ENCODE measurements at places on chromosomes 6 and 20.

DNA sequence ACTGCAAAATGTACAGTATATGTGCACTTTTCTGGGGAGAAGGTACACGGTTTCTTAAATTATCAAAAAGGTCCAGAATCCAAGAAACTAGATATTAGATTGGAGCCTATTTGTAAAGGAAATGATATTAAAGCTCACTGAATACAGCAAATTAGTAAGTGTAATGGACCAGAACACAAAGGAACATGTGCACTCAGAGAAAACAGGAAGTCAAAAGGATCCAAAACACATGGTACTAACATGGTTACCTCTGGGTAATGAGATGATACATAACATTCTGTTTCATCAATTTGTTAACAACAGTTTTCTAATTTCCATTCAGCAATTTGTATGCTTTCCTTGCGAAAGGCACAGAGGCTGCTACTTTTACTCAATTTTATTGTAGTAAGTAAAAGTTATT lies 18.7 kb downstream of the ZNF322 start:
- no peak for DNase-seq

GRCh38 chr6:90413867-90414266 lies 117.2 kb upstream of the BACH2 start:
- DNase-seq, result no peak

DNA sequence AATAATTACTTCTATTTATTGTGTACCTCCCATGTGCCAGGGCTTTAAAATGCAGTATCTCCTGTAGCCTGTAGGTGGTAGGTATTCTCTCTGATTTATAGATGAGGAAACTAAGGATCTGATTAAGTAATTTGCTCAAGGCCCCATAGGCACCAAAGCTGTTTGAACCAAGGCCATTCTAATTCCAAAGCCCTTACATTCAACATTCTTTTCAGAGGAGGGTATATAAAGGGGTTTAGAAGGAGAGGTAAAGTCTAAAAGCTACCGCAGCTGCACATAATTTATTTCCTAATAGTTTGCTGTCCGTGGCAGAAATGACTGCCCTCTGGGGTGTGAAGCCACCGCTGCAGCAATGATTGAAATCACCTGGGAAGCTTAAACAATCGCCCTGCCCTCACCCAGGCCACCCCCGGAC lies 95.0 kb upstream of the FAM8A1 start:
- no peak for DNase-seq

DNA sequence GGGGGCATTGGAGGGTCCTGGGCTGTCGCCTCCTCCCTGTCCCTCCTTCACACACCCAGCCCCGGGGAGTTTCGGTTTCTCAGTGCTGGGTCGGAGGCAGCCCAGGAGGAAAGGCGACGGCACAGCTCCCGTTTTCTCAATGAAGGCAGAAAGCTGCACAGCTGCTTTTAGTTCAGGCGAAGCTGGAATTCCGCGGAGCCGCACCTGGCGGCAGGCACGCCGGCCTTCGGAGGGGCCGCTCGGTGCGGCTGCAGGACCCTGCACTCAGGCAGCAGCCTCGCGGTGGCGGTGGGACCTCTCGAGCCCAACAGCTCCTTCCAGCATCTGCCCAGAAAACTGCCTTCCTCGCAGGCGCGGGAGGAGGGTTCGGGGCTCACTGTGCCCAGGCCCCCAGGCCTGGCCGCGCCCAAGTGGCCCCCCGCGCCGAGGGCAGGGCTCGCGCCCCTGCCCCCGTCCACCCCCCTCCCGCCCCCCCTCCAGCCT lies 4.6 kb downstream of the FOXQ1 start:
- DNase-seq, result no peak

DNA sequence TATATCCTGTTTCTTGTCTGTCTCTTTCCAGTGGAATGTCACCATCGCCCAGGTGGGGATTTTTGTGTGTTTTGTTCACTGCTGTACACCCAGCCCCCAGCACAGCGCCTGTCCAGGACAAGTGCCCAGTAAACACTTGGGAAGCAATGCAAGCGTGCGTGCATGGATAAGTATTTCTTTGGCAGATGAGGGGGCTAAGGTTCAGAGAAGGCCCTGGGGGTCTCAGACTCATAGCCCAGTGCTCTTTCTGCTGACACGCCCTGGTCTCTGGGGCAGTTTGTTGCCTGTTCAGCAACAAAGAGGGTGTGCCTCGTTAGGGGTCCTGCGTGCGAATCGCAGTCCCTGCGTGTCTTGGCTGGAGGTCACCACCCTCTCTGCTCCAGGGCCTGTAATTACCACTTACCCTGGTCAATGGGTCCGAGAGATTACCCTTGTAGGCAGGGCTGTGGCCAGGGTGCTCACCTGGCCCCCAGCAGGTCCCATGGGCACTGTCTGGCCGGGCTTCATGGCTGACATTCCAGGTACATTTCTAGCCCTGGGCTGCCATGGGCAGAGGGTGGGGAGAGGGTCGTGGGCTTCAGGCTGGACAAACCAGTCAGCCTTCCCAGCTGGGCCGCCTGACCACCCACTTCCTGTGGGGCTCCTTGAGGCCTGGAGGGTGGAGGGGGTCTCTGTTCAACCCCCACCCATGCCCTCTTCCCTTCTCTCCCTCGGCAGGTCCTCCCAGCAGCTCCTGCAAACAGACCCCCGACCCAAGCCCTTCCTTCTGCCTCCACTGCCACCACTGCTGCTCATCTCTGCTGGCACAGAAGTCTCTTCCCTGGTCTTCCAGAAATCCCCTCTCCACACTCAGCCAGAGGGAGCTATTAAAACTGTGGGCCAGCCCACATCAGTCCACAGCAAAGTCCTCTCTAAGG lies 87.1 kb downstream of the CEBPB start:
- no peak for DNase-seq

DNA sequence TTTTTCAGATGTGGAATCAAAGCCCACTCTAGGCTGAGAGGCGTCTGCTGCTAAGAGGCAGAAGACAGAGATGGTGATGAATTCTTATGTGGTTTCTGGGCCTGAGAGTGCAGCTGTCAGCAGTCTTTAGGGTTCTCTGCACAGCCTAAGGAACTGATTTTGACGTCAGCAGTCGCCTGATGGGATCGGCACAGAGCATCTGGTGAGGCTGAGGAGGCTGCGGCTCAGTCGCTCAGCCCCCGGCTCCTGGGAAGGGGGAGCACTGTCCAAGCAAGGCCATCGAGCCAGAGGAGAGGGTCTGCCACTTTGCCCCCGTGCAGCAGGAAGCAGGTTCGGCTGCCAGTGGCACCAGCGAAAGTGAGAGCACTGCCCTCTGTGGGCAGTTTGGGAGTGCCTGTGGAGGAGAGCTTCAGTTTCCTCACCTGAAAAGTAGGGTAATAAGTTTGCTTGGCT lies 92.5 kb downstream of the TCP11 start:
- no peak for DNase-seq

DNA sequence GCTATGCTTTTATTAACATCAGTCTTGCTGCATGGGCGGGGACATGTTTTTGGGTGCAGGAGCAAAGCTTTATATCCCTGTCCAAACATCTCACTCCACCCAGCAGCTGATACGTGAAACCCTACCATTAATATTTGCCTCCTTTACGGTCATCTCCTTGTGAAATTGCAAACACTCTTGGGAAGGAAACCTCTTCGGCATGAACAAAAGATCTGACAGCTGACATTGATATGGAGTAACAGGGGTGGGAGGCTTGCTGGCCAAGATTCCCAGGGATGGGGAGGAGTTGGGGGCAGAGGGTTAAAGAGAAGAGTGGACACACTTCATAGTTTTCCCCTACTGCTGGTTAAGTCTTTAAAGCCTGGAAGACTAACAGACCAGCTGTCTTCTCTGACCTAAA lies 22.2 kb upstream of the VEGFA start:
- no peak for DNase-seq

DNA sequence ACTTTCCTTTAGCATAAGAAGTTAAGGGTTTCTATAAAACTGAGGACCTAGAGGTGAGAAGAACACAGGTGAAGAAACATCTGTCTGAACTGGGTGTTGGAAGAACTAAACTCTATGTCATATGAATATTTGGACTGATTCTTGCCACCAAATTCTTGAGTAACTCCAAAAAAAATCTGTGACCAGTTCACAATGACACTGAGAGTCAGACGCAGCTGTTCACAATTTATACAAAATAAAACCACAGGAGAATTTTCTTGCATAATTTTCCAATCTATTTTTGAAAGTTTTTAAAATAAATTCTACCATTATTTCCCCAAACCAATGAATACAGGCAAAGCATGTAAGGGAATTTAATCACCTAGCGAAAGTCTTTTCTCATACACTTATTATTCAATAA lies 148.1 kb upstream of the TCF21 start:
- DNase-seq, result no peak

DNA sequence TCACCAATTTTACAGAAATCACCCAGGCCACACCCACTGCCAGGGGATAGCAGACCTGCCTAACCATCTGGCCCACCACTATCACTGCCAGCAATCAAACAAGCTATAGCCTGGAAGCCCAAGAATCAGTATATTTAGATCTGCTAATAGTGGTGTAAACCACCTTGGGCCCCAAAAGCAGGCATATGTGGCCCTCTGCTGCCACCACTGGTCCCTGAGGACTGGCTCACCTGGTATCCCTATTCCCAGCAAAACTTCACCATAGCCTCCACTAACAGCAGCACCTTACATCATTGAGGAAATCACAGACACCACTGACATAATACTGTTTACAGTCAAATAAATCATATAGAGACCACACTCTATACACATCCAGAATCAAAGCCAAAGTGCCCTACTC lies 880.4 kb upstream of the MAN1A1 start:
- no peak for DNase-seq

GRCh38 chr6:151007076-151007475 lies 141.6 kb downstream of the MTHFD1L start:
- DNase-seq, result no peak

- DNase-seq, result no peak
Measured at GRCh38 chr6:118668761-118669385, 17.5 kb upstream of the CEP85L start.

GRCh38 chr20:54611708-54612412 lies 136.5 kb downstream of the DOK5 start:
- DNase-seq, result no peak

DNA sequence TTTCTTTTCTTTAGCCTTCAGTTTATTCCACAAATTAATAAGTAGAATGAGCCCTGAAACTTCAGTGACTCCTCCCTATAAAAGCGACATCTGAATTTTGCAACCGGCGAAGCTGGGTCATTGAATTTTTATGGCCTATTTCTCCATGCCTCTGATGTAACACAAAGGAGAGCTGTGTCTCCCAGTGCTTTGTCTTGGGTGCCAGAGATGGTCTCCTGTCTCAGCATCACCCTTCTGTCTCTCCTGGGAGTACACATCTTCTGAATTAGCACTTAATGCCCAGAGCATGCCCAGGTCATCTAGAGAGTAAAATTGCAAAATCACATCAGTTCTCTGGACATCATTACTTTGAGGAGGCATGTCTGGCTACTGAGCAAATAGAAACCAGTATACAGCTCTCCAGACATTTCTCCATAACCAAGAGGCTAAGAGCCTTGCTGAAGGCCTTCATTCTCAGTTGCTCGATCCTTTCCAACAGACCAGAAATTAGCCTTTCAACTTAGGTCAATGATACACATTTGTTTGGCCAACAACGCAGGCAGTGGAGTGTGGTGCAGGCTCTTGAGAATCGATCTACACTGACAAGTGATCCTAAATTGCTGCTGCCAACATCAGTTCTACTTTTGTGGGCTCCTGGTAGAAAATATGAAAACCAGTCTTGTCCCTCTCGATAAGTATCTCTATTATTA lies 176.0 kb upstream of the FOXQ1 start:
- DNase-seq, result no peak

- no peak for DNase-seq
Measured at GRCh38 chr6:163504984-163505640, 90.6 kb downstream of the QKI start.

GRCh38 chr20:48697845-48698491 lies 129.8 kb downstream of the PREX1 start:
- peak; percentile 40 for DNase-seq

DNA sequence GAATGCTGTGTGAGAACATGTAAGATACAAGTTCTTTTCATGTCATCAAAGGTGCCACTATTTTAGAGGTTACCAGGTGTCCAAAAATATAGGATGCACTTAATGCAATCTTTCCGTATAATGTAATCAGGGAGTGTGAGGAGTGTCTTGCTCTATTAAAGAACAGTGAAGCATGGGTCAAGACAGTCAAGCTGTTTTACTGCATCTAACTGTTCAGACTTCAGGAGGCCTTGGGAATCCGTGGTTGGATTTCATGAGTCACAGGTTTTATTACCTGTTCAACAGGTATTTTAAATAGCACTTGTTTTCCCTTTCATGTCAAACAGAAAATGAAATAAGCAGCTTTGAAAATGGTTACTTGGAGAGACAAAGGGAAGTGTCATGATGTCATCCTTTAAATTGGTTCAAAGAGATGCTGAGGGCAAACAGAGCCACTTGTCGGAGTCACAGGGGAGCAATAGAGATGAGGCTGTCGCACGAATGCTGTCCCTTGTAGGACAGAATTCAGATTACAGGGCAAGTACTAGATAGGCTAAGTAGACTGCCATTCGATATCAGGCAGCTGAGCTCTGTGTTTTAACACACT lies 621.5 kb downstream of the QKI start:
- DNase-seq, result no peak

DNA sequence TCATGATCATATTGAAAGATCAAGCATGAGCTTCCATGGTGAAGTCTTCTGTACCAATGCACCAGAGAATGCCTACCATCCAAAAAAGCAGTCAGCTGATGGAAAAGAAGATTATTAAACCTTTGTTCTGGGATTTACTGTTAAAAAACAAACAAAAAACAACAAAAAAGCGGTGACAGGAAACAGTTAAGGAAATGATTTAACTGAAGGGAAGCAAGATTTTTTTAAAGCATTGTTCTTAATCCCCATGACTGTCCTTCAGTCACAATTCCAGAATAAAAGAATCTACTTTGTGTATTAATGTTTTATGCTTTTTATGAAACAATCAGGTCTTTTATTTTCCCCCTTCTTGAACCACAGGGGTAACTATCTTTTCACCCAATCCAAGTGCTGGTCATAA lies 23.9 kb downstream of the FAM162B start:
- DNase-seq, result no peak

GRCh38 chr20:40978761-40979160 lies 49.9 kb upstream of the TOP1 start:
- DNase-seq, result no peak

GRCh38 chr6:41780551-41781365 lies at the start of gene PRICKLE4:
Gene PRICKLE4, plus strand, starts transcription at chr6:41780782. Its CDS starts 2,692 bp downstream, at chr6:41783474.
- no peak for DNase-seq

- no peak for DNase-seq
Measured at GRCh38 chr6:6891949-6892461, 215.8 kb upstream of the RREB1 start.

GRCh38 chr6:18498408-18498807 lies 111.3 kb downstream of the RNF144B start:
- DNase-seq, result no peak

DNA sequence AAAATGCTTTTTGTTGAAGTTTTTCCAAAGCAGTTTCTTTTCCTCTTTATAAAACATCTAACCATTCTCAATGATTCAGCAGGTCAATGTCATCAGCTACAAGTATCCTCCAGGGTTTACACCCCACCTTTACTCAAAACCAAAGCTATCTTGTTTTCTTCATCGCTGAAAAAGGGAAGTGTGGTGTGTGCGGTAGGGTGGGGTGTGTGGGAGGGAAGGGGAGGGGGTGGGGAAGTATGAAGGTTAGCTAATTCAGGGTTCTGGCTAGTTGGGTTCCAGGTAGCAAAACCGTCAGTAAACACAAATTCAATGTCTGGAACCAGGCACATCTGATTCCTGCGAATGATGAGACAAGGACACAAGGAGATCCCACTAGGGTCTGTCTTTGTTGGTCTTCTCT lies 189.6 kb downstream of the GJA10 start:
- no peak for DNase-seq
